ENCODE measurements at places on chromosomes 5 and 9.

- no peak for DNase-seq
Observed at GRCh38 chr9:108054131-108054630, 564.6 kb upstream of the KLF4 start.

DNA sequence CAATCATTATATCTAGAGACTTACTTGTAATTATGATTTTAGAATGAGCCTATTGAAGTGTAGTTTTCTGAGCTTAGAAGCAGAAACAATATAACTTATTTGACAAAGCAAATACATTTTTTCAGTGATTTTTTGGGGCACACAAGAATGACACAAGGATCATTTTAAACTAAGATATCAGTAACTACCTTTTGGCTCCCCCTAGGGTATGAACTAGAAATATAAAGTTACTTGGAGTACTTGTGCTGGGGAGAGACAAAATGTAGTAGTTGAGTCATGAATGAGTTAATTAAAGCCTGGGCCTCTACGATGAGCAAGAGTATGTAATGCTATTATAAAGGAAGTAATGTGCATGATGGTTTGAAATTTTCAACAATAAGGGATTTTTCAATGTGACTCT, 1244.1 kb upstream of the ACO1 start:
- no peak for DNase-seq

GRCh38 chr9:107972346-107972745, 482.8 kb upstream of the KLF4 start:
- DNase-seq = no peak

DNA sequence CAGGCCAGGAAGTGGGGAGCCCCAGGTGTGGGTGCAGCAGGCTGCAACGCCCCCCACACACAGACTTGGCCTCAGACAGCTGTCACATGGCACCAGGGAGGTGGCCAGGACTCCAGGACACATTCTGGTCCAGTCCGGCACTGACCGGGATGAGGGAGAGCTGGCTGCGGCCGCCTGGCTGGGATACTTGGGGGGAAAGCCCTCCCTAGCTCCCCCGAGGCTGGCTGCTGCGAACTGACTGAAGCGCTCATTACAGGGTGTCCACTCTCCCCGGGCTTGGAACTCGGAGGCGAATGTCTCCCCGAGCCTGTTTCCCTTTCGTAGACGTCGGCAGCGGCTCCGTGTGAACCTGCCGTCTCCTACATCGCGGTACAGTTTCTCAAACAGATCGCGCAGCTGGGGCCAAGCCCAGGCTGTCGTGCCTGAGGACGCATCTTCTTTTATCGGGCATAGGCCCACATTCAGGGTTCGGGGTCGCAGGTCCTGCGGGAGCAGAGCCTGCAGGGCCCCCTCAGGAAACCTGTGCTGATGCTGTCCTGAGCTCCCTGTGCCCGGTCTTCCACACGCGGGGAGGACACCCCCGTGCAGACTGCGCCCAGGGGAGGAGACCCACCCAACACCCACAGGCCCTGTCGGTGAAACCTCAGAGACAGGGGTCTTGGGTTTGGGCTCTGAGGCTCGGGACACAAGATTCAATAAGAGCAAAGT, 19.8 kb downstream of the NACC2 start:
- no peak for DNase-seq

DNA sequence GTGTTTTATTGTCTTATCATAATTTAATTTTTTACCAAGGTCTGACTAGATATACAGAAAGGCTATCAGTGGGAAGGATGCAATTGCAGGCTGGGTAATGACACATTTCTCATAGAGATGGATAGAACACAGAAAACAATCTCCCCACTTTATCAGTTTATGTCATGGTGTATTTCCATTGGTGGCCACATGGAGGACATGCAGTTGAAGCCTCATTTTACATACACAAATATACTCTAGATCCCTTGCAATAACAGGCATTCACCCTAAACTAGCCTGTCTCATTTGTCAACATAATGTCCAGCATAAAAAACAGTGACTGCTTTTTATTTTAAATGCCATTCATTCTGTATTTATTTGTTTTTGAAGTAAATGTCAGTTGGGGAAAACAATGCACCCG, 526.3 kb downstream of the GABRG2 start:
- DNase-seq = no peak

DNA sequence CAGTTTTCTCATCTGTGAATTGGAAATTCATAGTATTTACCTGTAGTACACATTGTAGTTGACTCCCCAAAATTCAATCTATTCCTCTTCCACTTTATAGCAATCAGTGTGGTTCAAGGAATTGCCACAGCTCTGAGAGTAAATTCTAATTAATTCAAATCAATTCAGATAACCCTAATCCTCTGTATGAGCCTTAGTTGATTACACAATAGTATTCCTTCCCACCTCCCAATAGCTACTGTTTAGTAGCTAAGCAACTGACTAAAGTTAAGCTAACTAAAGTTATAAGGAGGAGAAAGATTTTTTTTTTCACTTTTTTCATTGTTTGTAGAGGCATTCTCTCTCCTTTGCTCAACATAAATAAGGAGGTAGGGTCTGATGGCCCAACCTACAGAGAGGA, 77.5 kb downstream of the ARRDC3 start:
- no peak for DNase-seq

DNA sequence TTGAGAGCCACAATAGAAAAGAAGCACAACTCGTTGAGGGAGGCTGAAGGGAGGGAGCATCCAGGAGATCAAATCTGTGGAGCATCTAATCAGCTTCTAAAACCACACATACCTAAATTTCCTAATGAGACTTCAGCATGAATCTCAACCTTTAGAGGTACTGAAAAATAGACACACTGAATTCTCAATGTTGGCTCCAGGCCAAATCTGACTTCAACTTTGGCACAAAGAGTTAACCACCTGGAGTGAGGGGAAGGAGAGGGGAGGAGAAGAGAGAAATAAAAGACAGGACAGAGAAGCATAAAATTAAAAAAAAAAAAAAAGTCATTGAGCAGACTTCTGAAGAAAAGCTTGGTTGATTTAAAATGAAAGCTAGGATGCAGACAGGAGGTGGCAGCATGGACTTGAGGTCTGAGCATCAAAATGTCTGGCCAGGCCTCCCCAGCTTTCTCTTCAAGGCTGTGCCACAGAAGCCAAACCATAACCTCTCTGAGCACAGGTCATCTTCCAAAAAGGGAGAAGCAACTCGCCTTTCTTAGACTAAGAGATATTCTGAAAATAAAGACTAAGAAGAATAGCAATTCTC, 205.6 kb downstream of the DENND1A start:
- DNase-seq = no peak

All from CD4-positive, alpha-beta T cell (primary cell).